Hair follicular keratinocyte (primary cell): ENCODE measurements at places on chromosomes 4 and X. TPM values are rescaled to one million over a fixed set of nuclear protein-coding genes. Genes with fewer than 3 reads are reported as not detected.

The TMSB15C gene
- total RNA-seq, result 1.5 and 2.7 TPM in 2 replicates

The PASD1 gene
- not detected in 2 replicates for total RNA-seq

The TMA16 gene
- total RNA-seq, result 30.6 and 44.2 TPM in 2 replicates

The MTNR1A gene
- total RNA-seq, result not detected in 2 replicates

The MSX1 gene
- total RNA-seq, result 0.08 and 1.1 TPM in 2 replicates

The PRDX4 gene
- total RNA-seq, result 184 and 210 TPM in 2 replicates

The CYLC1 gene
- total RNA-seq, result not detected in 2 replicates

The GATA1 gene
- not detected in 2 replicates for total RNA-seq

The BCAP31 gene
- 181 and 206 TPM in 2 replicates for total RNA-seq

The PDZD4 gene
- total RNA-seq, result 0.04 TPM in 1 of 2 replicates, not detected in the other

The HELT gene
- not detected in 2 replicates for total RNA-seq

The CENPVL3 gene
- 0.08 TPM in 1 of 2 replicates, not detected in the other for total RNA-seq

The AKAP4 gene
- not detected in 2 replicates for total RNA-seq

The TRPC5OS gene
- total RNA-seq, result not detected in 2 replicates

The SPATA4 gene
- total RNA-seq, result 0.08 TPM in 1 of 2 replicates, not detected in the other

The HEPH gene
- total RNA-seq, result 1.7 and 6.5 TPM in 2 replicates

The DCAF12L2 gene
- not detected in 2 replicates for total RNA-seq

The ARX gene
- not detected in 2 replicates for total RNA-seq

The FABP2 gene
- not detected in 2 replicates for total RNA-seq

The CPEB2 gene
- total RNA-seq, result 3.3 and 6.6 TPM in 2 replicates

The ENAM gene
- total RNA-seq, result not detected in 2 replicates

The PSAPL1 gene
- total RNA-seq, result not detected in 2 replicates
